ENCODE measurements at places on chromosomes 7 and 10.

DNA sequence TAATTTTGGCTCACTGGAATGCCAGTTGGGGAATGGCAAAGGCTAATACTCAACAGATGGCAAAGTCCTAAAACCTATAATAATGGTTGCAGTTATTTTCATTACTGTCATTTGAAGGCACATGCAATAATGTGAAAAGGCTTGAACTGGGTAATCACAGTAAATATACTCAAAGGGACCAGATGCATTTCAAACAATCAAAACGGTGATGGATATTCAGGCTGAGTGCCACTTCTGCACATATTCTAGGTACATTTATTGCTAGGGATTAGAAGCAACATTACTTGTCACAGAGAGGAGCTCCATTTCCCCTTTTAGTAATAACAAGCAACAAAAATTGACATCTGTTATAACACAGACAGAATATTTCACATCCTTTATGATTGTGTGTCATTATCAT lies 171.8 kb downstream of the NXPH1 start:
- no peak for DNase-seq

DNA sequence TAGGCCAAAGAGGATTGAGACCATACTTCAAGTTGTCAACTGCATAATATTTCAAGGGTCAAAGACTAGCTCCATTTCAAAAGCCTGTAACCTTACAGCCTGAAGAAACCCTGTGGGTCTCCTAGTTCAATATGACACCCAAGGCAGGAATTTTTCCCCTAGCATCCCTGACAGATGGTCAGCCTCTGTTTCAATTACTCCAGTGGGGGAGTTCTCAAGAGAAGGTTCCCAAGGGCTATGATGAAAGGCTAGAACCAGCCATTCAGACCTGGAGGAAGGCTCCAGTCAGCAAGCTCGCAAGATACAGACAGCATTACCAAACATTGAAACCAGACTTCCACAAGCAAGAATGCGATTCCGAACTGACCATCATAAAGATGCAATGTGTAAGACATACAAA lies 1.6 kb downstream of the HTR7 start:
- no peak for DNase-seq

DNA sequence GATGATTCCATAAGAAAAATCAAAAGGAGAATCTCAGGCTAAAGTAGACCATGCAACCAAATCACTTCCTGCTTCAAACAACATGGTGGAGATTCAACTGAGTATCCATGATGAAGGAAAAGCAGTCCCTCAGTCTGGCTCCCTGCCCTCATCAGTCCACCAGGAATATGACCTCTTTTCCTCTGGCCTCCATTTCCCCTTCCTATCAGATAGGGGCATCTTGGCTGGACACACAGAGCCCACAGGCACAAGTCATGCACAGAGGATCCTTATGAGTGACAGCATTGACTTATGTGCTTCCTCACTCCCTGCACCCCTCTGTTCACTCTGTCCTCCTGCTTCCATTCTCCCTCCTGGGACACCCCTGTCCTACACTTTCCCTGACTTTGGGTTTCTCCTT lies 16.8 kb downstream of the PIP start:
- no peak for DNase-seq

- no peak for DNase-seq
These were observed 308.4 kb downstream of the SKIDA1 start for GRCh38 chr10:21217107-21217506.

DNA sequence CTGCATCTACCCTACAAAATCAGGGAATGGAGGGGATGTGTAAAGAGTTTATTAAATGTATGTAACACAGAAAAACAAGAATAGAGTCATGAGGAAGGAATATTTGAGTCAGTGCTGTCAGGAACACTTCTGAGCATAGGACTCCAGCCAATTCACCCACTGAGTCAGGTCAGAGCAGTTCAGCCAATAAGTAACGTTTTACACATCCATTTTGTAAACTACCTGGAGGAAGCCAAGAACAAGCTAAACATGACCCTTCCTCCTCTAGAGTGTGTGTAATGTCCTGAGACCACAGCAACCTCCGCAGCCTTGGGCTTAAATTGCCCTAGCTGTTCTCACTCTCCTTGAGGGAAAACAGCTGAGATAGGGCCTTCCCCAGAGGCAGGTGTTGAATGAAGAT lies 691.5 kb upstream of the LRRN3 start:
- DNase-seq: no peak

DNA sequence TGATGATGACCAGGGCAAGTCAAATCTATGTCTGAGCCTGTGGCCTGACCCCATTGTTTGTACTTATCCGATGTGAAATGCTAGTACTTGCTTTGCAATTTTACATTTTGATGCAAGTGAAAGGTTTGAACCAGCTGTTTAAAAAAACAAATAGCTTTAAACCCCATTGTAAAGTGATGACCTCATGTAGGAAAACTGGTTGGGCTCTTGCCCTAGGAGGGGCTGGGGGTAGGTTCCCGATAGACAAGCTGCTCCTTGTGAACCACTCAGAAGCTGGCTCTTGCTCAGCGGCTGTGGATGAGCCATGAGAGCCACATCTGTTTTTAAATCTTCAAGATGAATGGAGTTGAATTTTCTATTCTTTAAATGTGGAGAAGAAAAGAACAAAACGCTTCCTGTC lies 185.3 kb downstream of the WDR11 start:
- DNase-seq: no peak

- no peak for DNase-seq
These were observed 11.2 kb upstream of the OPALIN start for GRCh38 chr10:96369890-96370583.

DNA sequence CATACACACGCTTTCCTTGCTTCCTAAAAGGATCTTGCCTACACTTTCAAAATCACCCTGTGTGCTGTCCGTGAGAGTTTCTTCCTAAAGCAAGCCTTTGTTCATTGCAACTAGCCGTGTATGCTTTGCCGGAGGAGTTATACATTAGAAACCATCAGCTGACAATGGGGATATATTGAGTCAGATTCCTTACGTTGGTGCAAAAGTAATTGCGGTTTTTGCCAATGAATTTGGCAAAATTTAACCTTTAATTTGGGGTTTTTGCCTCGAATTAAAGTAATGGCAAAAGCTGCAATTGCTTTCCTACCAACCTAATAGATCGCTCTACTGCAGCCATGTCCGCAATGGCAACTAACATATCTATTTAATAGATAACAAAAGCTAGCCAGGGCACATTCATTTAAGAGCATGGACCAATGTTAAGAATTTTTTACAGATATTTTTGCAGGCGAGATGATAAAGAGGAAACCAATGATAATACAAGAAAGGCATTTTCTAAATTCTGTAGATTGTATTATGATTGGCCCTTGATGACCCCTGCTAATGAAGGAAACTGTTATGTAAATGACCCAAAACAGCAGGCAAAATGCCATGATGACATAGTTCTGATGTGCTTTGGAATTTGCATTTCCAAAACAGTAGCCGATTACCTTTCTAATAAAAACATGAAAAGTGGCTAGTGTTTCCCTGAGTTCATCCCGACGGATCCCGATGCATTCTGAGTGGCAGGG lies 184.8 kb upstream of the NRP1 start:
- DNase-seq: no peak

- no peak for DNase-seq
These were observed 5.0 kb upstream of the RBM17 start for GRCh38 chr10:6083523-6084475.

DNA sequence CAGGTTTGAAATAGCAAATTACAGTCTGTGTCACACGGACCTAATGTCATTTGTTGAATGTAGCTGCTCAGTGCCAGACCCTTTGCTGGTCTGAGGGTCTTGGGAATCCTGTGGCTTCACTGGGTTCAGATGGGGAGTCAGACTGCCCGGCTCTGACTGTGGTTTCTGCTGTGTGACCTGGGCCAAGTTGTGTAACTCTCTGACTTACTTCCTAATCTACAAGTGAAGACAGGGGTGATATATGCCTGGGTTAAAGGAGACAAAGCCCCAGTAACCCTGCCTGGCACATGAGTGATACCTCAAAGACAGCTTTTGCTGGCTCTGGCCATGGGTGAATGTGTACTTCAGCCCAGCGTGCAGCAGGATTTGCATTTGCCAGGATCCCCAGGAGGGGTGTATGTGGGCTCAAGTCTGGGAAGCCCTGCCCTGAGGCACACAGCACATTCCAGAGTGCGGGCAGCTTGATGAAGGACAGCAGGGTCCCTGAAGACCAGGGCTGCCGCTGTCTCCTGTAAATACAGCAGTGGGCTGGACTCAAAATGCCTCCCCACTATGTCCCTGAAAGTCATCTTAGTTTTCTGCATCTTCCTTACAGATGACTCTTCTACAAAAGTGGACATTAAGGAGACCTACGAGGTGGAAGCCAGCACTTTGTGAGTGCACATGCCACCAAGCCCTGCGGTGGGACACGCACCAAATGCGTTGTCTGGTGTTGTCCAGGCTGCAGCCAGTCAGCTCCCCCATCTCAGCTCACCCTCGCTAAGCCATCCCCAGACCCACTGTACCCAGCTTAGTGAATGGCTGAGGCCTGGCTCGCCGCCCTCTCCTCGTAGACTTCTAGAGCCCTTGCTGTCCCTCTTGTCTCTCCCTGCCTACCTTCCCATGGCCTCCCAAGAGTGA lies 16.4 kb downstream of the NACAD start:
- peak; percentile 43 for DNase-seq

GRCh38 chr7:131115340-131115739 lies 212.3 kb upstream of the MKLN1 start:
- no peak for DNase-seq

DNA sequence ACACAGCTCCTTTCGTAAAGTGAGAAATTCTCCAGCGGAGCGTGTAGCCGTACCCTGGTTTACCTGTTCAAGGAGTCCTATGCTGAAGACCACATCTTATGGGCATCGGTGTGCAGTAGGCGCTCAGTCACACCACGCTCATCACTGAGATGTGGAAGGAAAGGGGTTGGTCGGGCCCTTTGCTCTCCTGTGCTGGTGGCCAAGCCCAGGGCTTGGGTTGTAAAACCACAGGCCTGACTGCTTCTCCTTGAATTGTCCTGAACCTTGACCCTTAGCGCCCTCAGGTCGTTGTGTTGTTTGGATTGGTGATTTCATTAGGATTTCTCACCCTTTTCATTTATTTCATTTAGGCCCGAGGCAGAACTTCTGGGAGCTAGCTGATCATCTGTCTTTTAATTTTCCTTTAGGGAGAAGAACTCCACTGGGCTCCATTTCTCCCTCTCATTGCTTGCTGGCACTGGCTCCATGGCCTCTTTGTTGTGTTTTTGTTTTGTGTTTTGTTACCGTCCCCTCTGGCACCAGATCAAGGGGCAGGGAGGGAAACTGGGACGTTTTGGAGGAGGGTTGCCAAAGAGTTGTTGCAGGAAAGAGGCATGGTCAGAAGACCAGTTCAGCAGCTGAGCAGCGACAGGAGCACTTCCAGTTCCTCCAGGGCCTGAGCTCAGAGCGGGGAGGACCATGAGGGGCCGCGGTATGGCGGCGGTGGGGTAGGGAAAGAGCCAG lies 511.4 kb upstream of the GALNT17 start:
- no peak for DNase-seq

- peak; percentile 46 for DNase-seq
These were observed 3.9 kb downstream of the CDK14 start for GRCh38 chr7:90599892-90600555.

DNA sequence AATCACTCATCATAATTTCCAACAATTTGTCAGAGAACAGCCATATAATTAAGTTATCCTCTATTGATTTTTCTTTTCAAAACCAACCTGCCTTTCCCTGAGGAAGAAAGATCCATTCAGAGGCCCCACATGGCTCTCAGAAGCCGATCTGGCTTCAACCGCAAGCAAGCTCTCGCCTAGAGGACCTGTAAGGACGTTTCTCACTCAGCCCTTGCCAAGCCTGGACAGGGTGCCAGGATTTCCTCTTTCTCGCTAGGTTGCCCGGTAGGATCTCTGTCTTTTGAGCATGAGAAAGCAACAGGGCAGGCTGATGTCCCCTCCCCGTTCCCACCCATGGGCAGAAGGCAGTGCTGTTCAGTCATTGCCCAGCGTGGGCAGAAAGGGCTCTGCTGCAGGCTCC lies 13.0 kb downstream of the AIFM2 start:
- no peak for DNase-seq

GRCh38 chr10:76298329-76298728 lies 866.9 kb downstream of the LRMDA start:
- no peak for DNase-seq

- DNase-seq: no peak
These were observed 471.8 kb downstream of the SORCS3 start for GRCh38 chr10:105112862-105113261.

DNA sequence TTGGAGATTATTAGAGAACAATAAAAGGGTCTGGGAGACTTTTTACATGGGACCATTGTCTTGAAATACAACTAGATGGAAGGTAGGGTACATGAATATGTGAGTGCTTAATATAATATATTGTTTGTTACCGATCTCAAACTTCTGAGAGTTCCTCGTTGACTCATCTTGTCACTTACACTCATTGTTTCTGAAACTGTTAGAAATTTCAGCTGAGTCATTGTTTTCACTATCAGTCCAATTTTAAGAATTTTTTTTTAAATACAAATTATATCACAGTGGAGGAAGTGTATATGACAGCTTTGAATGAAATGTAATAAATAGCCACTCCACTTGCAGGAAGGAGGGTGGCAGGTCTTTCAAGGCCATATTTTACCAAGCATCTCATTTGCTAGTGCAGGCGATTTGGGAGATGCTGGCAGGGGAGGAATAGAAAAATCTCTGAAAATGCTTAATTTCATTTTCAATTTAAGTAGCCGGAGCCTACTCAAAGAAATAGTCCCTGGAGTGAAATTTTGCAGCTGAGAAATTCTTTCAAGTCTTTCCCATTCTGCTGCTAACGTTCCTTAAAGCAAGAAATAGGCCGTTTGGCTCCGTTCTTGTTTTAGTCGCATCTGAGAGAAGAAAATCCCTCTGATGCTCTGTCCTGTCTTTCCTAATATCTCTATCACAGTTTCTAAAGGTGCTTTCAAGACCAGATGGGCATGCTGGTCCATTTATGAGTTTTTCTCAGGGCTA lies 1404.2 kb upstream of the CELF2 start:
- no peak for DNase-seq

DNA sequence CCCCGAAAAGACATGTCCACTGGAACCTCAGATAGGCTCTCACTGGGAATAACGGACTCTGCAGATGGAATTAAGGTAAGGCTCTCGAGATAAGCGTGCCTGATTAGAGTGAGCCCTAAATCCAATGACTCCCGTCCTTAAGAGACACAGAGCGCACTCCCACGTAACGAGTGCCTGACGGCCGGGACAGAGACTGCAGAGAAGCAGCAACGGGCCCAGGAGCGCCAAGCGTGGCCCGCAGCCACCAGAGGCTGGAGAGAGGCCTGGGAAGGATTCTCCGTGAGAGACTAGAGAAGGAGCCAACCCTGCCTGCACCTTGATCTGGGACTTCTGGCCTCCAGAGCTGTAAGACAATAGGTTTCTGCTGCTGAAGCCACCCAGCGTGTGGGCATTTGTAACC lies 20.0 kb upstream of the TNRC18 start:
- no peak for DNase-seq

GRCh38 chr7:42151309-42151708 lies 85.7 kb downstream of the GLI3 start:
- no peak for DNase-seq

GRCh38 chr7:25638068-25638467 lies 409.8 kb upstream of the NPVF start:
- DNase-seq: no peak

DNA sequence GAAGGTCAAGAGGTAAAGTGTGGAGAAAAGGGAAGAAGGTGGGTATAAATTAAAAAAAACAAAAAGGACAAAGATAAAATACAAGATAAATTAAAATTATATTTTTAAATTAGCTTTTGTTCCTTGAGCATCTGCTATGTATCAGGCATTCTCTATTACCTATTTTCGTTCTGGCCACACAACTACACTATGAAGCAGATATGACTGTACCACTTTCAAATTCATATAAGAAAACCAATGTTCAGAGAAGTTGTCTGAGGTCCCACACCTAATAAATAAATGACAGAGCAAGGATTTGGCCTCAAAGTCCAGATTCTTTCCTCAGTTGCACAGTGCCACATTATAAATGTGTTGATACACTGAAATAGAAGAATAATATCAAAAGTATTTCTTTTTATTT lies 103.8 kb upstream of the PCDH15 start:
- no peak for DNase-seq

Data from inflammatory macrophage (primary cell).